ENCODE measurements at places on chromosomes 3 and 15.
A peak's percentile ranks its signal among the peaks of the same experiment; 100 is the strongest.

- DNase-seq, result no peak
Observed at GRCh38 chr3:172536993-172537419, 13.8 kb upstream of the TNFSF10 start.

DNA sequence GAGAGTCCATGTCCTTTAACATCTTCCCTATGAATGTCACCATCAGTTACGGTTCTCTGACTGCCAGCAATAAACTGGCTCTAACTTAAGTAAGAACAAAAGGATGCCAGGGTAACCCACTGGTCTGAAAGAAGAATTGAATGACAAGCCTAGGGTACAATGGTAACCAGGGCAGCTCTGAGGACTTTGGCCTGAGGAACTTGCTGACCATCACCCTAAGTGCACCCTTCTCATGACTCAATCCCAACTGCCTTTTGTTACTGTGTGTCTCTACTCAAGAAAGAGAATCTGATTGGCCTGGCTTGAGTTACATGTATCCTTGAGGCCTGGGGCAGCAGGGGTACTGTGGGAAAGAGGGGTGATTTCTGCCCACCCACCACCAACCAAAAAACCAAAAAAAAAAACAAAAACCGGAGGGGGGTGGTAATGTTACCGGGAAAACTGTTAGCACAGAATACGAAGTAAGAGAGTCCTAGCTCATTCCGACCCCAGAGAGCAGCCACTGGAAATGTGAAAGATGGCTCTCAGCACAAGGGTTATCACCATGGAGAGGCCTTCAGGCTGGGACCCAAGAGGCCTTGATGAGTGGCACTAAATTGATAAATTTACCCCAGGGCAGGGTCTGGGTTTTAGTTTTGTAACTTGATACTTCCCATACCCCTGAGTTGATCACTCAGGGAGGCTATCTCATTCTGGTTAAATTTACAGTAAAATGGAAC, 9.3 kb upstream of the SLC28A1 start:
- DNase-seq, result no peak

GRCh38 chr15:44713006-44713966, 2.0 kb downstream of the B2M start:
- DNase-seq, result no peak

DNA sequence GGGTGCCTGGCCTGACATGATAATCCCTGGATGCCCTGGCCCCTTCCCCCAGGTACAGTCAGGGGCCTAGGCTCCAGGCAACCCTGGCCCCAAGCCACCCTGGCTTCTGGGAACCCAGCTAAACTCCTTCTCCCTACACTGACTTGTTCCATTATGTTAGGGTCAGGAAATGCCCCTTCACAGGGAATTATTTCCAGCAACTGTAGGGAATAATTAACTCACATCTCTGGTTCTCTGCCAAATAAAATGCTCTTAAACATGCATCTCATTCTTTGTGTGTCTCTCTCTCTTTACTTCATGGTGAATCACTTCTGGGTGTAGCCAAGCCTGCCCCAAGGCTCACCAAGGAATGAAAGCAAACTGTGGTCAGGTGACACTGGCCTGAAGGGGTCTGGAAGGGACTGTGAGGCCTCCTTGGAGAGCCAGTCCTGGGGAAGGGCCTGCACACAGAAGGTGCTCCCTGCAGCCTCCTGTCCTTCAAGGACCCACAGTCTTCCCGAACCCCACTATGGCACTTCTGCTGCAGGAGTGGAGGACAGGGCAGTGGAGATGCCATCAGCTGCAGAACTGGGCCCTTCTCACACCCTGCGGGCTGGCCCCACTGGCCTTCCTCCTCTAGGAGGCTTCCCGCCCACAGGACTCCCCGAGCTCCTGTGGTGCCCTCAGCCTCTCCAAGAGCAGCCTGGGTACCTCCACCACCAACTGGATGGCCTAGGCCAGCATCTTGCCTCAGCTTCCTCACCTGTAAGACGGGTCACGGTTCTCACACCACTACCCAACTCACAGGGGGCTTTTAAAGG, 17.6 kb downstream of the TKT start:
- no peak for DNase-seq

DNA sequence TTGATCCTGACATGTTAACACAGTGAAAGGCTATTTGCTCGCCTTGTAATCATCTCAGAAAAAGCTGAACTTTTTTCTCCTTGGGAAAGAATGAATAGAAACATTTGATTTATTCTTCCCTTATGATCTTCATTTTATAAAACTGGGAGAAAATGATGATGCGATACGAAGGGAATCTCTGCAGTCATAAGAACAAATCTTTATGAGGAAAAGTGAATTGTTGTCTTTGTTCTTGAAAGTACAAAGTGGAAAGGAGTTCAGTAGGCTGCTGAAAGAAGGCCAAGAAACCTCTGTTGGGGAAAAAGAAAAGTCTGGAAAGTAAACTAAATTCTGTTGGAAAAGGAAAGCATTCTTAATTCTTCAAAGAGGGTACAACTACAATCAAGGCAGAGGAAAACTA, 248.8 kb downstream of the NSUN3 start:
- DNase-seq, result no peak

- no peak for DNase-seq
Observed at GRCh38 chr3:106337116-106337515, 468.3 kb upstream of the CBLB start.

DNA sequence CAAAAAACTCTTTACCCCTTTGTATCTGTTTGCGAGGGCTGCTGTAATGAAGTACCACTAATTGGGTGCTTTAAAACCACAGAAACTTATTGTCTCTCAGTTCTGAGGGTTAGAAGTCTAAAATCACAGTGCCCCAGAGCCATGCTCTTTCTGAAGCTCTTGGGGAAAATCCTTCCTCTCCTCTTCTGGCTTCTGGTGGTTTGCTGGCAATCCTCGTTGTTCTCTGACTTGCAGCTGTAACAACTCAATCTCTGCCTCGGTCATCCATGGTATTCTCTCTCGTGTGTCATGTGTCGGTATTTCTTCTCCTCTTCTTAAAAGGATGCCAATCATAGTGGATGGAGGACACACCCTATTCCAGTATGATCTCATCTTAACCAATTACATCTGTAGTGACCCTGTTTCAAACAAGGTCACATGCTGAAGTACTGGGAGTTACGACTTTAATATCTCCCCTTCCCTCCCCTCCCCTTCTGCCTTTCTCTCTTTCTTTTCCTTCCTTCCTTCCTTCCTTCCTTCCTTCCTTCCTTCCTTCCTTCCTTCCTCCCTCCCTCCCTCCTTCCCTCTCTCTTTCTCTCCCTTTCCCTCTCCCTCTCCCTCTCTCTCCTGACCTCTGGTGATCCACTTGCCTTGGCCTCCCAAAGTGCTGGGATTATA, 6.5 kb upstream of the ARL8B start:
- DNase-seq, result no peak

- DNase-seq, result no peak
Observed at GRCh38 chr3:65674226-65674625, 364.5 kb downstream of the MAGI1 start.

GRCh38 chr3:57559526-57559925, 3.5 kb downstream of the PDE12 start:
- DNase-seq, result no peak

- no peak for DNase-seq
Observed at GRCh38 chr15:89143503-89144162, 55.4 kb downstream of the ABHD2 start.

DNA sequence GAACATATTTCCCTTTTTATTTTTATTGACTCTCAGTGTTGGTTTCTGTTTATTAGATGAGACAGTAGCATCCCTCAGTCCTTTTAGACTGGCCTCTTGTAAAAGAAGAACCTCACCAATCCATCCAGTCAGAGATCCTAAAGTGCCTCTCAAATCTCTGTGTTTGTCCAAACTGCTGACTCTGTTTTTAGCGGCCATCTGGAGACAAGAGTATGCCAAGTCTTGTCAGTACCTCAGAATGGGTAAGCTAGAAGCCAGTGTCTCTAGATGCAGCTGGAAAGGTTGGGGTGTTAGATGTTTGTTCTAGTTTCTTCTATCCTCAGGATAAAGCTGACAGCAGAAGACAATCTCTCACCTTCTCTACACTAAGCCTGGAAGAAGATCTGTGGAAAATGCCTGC, 537.7 kb upstream of the ZNF385D start:
- DNase-seq, result no peak

DNA sequence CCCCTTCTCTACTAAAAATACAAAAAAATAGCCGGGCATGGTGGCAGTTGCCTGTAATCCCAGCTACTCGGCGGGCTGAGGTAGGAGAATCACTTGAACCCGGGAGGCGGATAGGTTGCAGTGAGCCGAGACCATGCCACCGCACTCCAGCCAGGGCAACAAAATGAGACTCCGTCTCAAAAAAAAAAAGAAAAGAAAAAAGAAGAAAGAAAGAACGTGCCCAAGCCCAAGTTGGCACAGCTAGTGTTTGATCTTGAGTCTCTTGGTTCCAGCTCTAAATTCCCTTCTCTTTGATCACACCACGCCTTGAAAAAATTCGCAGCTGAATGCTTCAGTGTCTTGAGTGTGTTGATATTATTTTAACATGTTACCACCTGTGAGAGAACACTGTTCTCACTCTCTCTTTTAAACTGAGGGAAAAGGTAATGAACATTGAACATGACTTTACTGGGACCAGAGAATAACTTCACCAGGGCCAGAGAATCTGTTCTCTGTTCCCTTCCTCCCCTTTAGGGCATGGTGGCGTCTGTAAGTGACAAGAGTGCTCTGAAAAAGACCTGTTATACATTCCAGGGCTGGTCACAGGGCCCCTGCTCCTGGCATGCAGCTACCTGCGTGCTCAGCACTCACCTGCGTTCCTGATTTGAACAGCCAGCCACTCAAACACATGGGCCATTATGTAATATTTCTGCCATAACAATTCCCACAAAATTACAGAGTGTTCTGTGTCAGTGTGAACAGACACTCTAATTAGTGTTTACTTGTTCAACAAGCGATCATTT, 19.0 kb downstream of the SLCO3A1 start:
- no peak for DNase-seq

- DNase-seq, result no peak
Observed at GRCh38 chr15:62549345-62549970, 384.4 kb upstream of the C2CD4B start.

DNA sequence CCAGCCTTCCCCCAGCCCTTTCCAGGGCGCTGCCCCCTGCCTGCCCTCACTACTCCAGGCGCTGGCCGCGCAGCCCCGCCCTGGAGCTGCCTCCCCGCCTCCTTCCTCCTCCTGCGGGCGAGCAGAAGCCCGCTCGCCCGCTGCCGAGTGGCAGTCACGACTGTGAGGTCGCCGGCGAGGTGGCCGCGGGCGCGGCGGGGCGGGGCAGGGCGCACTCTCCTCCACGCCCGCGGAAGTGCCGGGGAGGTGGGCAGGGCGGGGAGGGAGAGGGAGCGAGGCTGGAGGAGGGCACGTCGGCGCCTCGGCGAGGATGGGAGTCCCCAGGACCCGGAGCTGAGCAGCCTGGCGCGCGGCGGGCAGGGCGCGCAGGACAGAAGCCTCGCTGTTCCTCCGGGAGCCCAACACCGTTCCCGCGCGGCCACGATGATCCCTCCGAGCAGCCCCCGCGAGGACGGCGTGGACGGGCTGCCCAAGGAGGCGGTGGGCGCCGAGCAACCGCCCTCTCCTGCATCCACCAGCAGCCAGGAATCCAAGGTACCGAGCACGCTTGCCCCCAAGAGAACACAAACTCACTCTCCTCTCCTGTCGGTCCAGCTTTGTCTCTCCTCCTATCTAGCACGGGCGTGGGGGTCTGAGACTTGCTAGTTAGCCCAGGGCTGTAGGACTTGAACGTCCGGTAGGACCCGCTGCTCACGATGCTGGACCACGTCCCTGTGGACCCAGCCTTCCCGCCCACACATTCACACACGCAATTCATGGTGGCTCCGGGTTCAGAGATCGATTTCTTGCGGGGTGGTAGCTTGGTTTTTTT, at the start of gene STAC:
Gene STAC (plus strand): TSS at position 284 of the 811 bp plus-strand sequence. CDS start 140 bp downstream, at position 424.
- DNase-seq, result peak; percentile 22

DNA sequence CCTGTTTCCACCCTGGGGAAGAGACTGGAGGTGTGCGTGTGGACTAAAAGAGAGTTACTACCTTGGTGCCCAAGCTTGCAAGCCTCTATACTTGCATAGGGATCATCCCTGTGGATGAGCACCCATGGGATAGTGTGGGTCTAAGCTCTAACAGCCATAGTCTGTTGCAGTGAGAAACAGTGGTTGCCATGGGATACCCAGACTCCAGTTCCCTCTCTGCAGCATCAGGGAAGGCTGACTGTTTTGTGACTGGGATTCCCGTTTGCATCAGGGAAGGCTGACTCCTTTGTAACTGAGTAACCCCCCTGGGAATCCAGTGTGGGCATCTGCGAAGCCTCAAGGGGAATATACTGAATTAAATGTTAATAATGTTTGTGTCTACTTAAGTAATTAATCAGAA, 196.1 kb downstream of the ZNF621 start:
- DNase-seq, result no peak

- DNase-seq, result no peak
Observed at GRCh38 chr3:42847731-42848130, 27.9 kb downstream of the CYP8B1 start.

GRCh38 chr3:193545304-193545703, 9.4 kb downstream of the ATP13A4 start:
- DNase-seq, result no peak

DNA sequence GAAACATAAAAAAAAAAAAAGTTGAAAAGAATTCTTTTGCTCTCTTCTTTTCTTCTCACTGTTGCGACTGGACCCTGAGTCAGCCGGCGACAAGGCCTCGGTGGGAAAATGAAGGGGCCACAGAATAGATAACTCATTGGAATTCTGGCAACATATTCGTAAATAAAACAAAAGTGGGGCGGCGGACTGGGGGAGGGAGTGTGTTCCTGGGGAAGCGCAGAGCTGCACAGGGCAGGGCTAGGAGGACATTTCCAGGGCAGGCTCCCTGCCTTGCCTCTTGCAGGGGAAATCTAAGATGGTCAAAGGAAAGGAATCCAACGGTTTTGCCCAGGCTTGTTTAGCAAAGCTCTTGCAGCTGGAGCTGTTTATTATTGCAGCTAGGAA, 1042.8 kb upstream of the NR2F2 start:
- no peak for DNase-seq

GRCh38 chr3:79461129-79461792, 306.5 kb downstream of the ROBO1 start:
- DNase-seq, result no peak

DNA sequence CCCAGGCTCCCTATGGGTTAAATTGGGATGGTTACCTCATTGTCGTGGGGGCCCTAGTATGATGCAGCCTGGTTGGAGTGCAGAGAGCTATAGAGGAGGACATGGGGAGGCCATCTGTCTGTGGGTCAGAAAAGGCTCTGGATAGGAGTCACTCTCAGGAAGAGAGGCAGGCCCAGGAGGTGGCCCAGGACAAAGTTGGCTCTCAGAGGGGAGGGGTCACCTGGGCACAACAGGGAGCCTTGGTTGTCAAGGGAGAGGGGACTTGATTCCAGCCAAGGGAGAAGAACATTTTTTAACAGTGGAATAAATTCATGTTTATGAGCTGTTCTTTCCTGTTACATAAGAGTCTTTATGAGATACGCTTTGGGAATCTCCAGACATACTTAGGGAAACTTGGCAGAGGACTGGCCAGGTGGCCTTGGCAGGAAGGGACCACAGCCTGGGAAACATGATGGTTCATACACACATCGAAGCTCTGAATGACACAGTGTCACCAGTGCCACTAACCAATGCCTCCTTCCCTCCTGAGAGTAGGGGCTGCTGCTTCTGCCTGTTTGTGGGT, 27.5 kb upstream of the LCTL start:
- DNase-seq, result no peak
